Activated CD4-positive, alpha-beta T cell treated with anti-CD3 and anti-CD28 coated beads for 36 hours (primary cell): ENCODE measurements at places on chromosomes 3 and 15. TPM values are rescaled to one million over a fixed set of nuclear protein-coding genes. Genes with fewer than 3 reads are reported as not detected.

DNA sequence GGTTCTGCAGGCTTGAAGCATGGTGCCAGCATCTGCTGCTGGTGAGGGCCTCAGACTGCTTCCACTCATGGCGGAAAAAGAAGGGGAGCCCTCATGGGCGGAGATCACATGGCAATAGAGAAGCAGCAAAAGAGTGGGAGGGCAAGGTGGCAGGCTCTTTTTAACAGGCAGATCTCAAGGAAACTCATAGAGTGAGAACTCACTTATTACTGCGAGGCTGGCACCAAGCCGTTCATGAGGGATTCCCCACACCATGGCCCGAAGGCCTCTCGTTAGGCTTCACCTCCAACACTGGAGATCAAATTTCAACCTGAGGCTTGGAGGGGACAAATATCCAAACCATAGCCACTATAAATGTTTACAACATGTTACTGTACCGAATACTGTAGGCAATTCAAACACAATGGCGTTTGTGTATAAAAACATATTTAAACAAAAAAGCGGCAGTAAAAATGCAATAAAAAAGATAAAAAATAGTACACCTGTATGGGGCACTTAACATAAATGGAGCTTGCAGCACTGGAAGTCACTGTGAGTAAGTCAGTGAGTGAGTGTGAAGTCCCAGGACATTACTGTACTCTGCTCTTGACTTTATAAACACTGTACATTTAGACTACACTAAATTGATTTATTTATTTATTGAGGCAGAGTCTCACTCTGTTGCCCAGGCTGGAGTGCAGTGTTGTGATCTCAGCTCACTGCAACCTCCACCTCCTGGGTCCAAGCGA lies 18.8 kb upstream of the MOBP start:
- no peak overlapping the region for H3K27ac ChIP-seq
- DNase-seq, result no peak
- H3K36me3 ChIP-seq, result no peaks in the 10 kb centered on the region
- H3K27me3 ChIP-seq, result peaks cover 7% of the 10 kb centered on the region
- H3K4me3 ChIP-seq, result no peak overlapping the region

CYP1A2 gene
- total RNA-seq, result not detected

DNA sequence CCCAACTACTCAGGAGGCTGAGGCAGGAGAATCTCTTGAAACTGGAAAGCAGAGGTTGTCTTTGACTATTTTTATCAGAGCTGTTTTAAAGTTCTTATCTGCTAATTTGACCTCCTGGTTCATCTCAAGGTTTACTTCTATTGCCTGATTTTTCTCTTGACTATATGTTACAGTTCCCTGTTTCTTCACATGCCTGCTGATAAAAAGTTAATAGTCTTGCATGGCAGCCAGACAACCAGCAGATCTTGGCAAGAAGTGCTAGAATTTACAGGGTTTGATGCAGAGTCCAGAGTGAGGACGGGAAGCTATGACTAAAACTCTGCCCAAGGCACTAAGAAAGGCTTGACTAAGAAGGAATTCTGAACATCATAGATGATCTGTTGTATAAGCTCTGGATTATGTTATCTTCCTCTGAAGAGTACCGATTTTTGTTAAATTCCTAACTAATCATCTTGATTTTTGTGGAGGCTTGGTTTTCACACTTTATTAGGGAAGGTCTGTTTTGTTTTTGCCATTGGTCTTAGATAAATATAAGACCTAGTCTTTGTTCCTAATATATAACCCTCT lies 85.9 kb downstream of the CHSY1 start:
- peaks cover 34% of the 10 kb centered on the region for H3K4me1 ChIP-seq
- H3K36me3 ChIP-seq, result peaks cover 6% of the 10 kb centered on the region
- H3K4me3 ChIP-seq, result no peak overlapping the region
- no peaks in the 10 kb centered on the region for H3K27me3 ChIP-seq
- H3K27ac ChIP-seq, result no peak overlapping the region
- DNase-seq, result no peak

DNA sequence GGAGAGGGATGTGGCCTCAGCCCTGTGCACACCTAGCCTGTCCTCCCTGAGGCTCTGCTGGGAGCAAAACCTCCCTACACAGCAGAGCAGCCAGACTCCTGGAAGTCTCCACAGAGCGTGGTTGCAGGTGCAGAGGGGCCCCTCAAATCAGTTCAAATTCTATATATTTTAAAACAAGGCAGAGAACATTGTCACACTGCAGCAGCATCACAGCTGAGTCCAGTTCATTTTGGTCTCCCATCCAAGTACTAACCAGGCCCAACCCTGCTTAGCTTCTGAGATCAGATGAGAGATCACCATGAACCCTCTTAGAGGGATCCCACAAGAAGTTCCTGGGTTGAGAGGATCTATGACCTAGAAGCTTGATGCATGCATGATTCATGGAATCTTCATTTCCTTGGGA lies 331.0 kb upstream of the RGMA start:
- H3K36me3 ChIP-seq, result no peaks in the 10 kb centered on the region
- H3K4me3 ChIP-seq, result no peak overlapping the region
- H3K4me1 ChIP-seq, result peaks cover 5% of the 10 kb centered on the region
- H3K27ac ChIP-seq, result no peak overlapping the region

DNA sequence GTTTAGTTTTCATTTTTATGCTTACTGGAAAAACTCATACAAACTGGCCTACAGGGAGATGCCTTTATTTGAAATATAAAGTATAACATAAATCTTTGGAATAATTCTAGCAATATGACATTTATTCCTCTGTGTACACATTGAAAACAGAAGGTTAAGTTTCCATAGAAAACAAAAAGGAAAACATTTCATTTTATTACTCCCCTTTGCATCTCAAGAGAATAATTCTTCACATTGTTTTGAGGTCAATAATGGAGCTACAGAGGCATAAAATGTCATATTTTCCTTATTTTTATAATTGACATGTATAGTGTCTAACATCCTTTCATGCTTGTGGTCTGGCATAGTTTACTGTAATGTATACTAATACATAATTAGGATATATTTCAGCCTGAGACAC lies 187.6 kb upstream of the AGTR1 start:
- no peaks in the 10 kb centered on the region for H3K4me1 ChIP-seq
- H3K36me3 ChIP-seq, result no peaks in the 10 kb centered on the region
- H3K4me3 ChIP-seq, result no peak overlapping the region
- DNase-seq, result no peak
- H3K27me3 ChIP-seq, result no peaks in the 10 kb centered on the region

- no peaks in the 10 kb centered on the region for H3K27me3 ChIP-seq
- H3K4me3 ChIP-seq, result peak overlapping the region; percentile 94
- peaks cover 4% of the 10 kb centered on the region for H3K36me3 ChIP-seq
Measured at GRCh38 chr15:63506537-63507035, 2.2 kb downstream of the USP3 start.

DNA sequence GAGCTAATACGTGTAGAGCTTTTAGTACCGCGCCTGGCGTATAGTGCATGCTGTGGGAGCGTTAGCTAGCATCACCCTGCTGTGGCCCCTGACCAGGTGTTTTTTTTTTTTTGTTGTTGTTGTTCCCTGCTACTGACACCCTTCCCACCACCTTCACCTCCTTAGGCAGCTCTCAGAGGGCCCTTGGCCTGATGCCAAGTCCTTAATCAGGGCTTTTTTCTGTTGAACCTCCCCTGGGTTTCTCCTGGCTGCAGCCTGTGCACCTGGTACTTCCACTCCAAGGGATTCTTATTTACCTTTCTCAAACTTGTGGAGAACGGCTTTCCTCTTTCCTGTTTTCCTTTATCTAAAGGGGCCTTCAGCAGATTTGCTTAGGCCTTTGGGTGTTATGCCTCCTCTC lies 53.3 kb downstream of the SLC7A14 start:
- no peaks in the 10 kb centered on the region for H3K36me3 ChIP-seq
- no peak overlapping the region for H3K27ac ChIP-seq
- DNase-seq, result no peak
- H3K4me1 ChIP-seq, result no peaks in the 10 kb centered on the region
- H3K27me3 ChIP-seq, result peaks cover 16% of the 10 kb centered on the region

SETD5 gene
- 148 TPM for total RNA-seq
